ENCODE measurements at places on chromosomes 6 and 20.

DNA sequence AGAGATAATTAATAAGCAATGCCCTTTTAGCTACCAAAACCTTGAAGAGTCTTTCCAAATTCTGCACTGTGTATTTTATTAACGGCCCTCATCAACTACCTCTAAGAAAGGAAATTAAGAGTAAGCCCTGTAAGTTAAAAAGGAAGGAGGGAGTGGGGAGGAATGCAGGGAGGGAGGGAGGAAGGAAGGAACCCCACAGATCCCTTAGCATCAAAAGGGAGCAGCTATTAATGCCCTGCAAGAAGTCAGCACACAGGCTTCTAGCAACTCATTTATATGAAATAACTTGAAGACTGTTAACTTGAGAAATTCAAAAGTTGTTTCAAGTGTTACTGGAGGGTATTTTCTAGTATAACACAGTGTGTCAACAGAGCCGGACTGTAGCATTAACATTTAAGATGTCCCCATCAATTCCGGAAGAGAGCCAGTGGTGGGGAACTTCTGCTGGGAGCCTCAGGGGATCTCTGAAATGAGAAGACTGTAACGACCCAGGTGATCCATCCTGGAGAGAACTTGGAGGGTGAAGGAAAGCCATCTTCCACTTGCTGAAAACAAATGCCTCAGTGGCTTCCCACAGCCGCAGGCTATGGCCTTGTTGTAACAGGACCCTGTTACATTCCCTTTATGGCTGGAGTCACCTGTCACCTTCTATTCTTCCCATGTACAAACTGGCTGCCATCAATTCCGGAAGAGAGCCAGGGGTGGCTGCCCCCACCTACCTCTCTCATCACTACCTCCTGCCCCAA, 33.2 kb downstream of the SLC22A23 start:
- no peak for DNase-seq

GRCh38 chr6:135667691-135668455, 170.3 kb upstream of the AHI1 start:
- DNase-seq = no peak

- DNase-seq = no peak
Observed at GRCh38 chr6:130190701-130191690, 31.8 kb downstream of the SAMD3 start.

- DNase-seq = no peak
Observed at GRCh38 chr6:41049521-41049920, 3.5 kb upstream of the APOBEC2 start.

DNA sequence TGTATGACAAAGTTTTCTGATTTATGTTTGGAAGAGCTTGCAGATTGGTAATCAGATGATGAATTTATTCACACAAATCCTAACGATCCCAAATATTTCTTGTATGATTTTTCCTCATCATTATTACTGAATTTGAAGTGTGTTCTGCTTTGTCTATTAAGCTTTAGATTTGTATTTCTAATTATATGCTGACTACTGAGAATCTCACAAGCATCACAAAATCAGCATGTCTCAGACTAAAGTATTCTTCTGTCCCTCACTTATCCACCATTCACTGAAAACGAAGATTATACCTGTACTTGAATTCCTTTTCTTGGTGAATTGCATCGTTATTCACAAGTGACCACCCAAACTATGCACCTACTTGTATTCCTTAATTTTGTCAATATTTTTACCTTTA, 796.3 kb upstream of the MAP3K7 start:
- DNase-seq = no peak

- peak; percentile 57 for DNase-seq
Observed at GRCh38 chr6:34243901-34244884, 4.6 kb downstream of the SMIM29 start.
